ENCODE measurements at places on chromosomes 1 and 21.

DNA sequence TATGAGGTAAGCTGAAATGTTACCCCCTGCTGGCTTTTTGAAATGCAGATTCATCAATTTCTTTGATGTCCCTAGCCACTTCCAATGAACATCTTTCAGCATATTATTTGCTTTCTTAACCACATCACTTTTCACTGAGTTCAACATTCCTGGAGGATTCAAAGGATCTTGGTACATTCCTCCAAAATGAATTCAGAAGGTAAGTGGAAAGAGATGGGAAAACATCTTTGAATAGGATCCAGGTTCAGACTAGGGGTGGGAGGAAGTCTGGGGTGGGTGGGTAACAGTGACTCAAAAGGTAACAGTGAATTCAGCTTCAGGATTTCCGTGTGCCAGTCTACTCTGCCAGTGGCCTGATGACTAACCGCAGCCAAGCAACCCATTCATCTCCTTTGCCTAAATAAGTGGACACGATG lies 180.7 kb downstream of the ZC3H11B start:
- DNase-seq: no peak

DNA sequence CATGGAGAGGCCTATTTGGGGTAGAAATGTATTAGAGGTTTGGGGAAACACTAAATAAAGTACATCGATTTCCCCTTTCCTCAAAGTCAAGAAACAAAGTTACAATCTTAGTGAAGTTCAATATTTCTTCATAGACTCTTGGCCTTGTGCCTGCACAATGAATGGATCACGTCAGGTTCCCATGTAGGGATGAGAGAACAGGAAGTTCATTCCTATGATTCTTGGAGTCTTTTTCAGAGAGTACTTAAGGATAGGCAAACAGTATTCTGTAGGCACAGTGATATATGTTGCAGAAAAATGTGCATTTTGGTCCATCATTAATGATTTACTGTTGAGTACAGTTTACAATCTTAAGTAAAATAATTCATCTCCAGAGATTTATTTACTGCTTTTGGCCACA lies 275.5 kb downstream of the RGS7 start:
- DNase-seq: no peak

GRCh38 chr1:49448200-49448599 lies 575.6 kb downstream of the AGBL4 start:
- no peak for DNase-seq

- DNase-seq: no peak
These were observed 715.5 kb downstream of the NCAM2 start for GRCh38 chr21:21713651-21714180.

DNA sequence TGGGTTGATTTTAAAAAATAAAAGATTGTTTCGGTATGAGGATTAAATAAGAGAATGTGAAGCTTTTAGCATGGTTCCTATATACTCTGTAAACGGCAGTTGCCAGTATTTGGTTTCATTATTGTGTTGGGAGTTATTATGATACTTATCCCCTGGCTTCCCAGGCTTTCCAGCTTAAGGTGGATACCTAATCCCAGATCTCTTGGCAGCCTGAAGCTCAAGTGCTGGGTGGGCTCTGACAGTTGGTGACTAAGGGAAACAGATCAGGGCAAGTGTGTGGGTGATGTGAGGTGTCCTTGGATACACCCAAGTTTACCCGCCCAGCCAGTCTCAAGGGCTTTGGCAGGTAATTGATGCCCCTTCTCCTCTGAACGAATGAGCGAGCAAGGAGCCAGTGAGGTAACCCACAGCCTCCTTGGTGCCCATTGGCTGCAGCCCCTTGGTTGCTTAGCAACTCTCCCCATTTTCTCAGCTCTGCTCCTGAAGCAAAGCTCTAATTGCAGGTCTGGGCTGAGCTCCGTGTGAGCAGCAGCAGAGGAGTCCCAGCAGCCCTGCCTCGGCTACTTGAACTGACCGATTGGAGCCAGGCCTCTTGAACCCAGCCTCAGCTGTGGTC lies 6.1 kb downstream of the IPO13 start:
- peak; percentile 90 for DNase-seq

All from D721Med (cell line).